Erythroblast (primary cell): ENCODE measurements at places on chromosomes 5 and 9.
A peak's percentile ranks its signal among the peaks of the same experiment; 100 is the strongest.

GRCh38 chr5:28143519-28143918, 1105.1 kb upstream of the CDH9 start:
- no peak for DNase-seq

- no peak for DNase-seq
These were observed 95.4 kb upstream of the SSBP2 start for GRCh38 chr5:81846301-81846700.

DNA sequence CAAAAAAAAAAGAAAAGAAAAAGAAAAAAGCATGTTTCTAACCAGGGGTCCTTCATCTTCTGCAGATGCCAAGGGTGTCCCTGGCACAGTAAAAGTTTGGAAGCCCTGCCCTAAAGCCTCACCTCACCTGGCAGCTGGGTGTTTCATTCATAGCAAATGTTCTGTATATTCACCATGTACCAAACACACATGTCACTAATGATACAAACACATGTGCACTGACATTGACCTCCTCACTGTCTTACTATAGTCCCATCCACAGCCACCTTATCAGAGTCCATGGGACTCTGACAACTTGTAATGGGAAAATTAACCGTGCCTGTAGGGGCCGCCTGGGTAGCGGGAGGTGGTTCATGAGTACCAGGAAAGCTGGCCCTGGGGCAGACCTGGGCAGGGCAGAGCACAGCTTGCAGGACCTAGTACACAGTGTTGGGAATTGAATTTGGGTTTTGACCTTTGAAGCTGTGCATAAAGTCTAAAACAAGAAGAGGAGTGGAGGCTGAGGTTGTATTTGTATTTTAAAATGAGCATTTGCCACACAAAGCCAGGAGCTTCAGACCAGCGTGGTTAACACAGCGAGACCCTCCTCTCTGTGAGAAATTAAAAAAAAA, 6.4 kb upstream of the MGAT4B start:
- DNase-seq, result no peak

GRCh38 chr5:177611446-177612214, 11.7 kb downstream of the B4GALT7 start:
- no peak for DNase-seq

DNA sequence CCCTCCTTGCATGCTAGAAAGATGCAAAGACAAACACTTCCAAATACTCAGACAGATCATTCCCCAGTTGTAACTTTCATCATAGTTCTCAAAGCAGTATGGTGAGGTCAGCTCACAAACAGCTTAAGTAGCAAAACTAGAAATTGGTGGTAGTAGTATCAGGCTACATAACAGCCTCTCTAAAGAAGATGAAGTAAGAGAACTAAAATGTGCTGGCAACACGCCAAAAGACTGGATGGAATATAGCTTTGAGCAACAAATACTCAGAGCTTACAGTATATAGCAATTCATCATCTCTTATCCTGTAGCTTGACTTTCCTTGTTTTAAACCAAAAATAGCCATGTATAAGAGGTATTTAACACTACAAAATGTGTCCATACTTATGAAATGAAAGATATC, 7.5 kb downstream of the PFDN1 start:
- peak; percentile 34 for DNase-seq

DNA sequence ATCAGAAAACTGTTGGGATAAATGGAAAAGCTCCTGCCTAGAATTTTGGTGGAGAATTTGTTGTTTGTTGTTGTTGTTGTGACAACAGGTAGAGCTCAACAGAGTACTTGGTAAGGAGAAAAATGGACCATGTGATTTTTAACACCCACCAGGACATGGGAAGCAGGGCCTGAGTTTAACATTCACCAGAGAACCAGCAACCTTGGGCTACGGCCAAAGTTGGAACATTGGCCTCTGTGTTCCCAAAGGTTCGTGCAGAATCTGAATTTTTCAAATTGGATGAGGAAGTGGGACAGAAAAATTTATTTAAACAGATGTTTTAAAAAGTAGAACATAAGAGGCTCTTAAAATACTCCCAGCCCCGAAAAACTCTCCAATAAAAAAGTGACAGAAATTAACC, 127.0 kb downstream of the GNA14 start:
- DNase-seq, result no peak

- DNase-seq, result no peak
These were observed 204.9 kb downstream of the ZNF462 start for GRCh38 chr9:107067739-107068416.

DNA sequence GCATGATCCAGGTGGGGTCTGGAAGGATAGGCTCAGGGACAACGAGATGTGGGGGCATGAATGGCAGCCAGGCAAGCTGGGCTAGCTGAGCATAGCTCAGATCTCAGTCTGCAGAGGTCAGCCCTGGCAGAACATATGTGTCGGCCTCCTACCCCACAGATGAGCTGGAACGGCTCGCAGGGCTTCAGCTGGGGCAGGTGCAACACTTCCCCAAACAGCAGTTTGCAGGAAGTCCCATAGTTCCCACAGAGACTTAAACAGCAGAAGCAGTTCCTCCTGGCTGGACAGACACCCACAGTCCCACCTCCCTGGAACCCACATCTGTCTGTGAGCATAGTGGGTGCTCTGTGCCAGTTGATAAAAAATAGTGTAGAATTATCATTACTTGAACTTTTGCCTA, 404.6 kb downstream of the GADD45G start:
- no peak for DNase-seq

GRCh38 chr9:104232781-104233341, 138.8 kb downstream of the SMC2 start:
- no peak for DNase-seq

- DNase-seq, result no peak
These were observed 123.7 kb downstream of the WDR41 start for GRCh38 chr5:77368367-77368766.

- peak; percentile 11 for DNase-seq
These were observed 214.3 kb upstream of the GRIA1 start for GRCh38 chr5:153276151-153276550.

DNA sequence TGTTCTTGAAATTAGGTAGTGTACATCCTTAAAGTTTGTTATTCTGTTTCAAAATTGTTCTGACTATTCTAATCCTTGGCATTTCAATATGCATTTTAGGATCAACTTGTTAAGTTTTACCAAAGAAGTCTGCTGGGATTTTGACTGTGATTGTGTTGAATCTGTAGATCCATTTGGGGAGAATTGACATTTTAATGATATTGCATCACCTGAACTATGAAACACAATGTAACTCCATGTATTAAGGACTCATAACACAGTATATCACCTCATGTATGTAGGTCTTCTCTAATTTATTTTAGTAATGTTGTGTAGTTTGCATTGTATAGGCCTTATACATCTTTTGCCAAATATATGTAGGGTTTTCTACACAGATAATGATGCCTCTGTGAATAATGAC, 77.8 kb downstream of the RALGPS1 start:
- DNase-seq, result no peak

- no peak for DNase-seq
These were observed 53.9 kb downstream of the TRIO start for GRCh38 chr5:14197056-14197455.

- DNase-seq, result no peak
These were observed 1129.2 kb downstream of the DTWD2 start for GRCh38 chr5:117859176-117859575.

- no peak for DNase-seq
These were observed 237.0 kb downstream of the PAPPA start for GRCh38 chr9:116390303-116391228.

DNA sequence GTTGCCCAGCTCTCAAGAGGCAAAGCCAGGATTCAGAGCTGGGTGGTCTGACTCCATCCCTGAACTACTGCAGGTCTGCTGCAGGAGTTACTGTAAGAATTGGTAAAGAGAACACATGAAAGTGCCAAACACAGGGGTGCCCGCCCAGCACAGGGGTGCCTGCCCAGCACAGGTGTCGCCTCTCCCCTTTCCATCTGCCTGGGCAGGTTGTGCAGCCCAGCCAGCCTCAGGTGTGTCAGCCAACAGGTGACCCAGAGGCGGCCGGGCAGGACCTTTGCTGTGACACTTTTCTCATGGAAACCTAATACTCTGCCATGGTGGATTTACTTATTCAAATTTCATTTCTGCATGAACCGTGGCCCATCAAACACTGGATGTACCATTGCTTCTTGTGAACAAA, 289.7 kb upstream of the IRX4 start:
- DNase-seq, result no peak

DNA sequence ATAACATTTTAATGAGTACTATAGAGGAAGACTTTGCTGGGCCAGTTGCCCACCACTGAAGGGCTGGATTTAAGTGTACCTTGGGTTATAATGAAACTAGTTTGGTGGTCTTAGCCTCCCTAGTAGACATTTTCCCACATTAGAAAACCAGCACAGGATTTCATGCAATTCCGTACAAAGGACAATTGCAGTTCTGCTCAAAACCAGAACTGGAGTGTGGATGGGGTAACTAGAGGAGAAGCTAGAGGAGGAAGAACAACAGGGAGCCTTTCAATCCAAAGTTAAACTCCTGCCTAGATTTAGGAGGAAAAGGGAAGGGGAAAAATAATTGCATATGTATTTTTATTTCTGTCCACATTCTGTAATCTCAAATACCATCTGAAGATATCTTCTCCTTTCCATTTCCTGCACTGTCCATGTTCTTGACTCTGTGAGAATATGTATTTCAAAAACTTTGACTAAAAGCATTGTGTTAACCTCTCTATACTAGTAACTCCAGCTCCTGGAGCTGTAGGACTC, 97.5 kb upstream of the SSBP2 start:
- DNase-seq, result no peak

DNA sequence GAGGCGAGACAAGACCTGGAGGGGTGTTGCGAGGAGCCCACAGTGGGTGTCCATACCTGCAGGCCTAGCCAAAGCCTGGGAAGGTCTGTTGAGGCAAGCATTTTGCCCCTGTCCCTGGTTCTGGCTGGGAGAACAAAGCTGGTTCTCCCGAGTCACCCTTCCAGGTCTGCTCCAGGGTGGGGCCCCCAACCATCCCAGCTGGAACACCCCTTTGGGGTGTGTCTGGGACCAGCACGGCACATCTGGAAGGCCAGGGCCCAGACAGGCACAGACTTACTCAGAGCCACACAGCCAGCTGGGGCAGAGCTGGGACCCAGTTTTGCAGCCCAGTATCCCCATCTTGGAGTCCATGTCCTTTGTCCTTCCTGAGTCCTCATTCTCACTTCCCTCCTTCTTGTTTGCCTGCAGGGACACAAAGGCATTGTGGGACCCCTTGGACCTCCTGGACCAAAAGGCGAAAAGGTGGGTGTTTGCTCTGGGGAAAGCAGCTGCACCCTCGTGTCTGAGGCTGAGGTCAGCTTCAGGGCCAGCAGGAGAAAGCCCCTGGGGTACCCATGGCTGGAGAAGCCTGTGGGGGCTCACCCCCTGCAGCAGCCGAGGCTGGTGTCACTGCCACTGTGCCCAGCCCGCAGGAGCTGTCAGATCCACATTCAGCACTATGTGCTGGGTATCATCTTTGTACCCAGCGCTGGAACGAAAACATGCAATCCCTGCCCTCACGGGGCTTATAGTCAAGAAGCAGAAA, 38.4 kb upstream of the ORM1 start:
- DNase-seq, result no peak

- no peak for DNase-seq
These were observed 87.0 kb upstream of the GLIS3 start for GRCh38 chr9:4386819-4387218.

DNA sequence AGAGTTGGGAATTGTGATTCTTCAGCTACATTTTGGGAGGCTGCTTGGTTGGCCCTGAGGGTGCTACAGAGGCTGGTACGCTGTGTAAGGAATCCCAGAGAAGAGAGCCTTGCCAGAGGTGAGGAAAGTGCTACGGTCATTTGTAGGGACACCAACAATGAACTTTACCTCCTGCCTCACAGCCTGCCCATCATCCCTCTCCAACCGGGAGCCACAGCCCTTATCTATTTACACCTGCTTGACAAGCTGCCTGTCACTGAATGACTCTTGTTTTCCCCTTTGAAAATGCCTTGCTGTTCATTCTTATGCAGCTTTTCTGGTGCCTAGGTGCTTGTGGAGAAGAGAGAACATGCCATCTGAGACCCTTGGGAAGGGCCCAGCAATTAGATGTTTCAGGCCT, 110.8 kb downstream of the PCSK1 start:
- DNase-seq, result peak; percentile 13

DNA sequence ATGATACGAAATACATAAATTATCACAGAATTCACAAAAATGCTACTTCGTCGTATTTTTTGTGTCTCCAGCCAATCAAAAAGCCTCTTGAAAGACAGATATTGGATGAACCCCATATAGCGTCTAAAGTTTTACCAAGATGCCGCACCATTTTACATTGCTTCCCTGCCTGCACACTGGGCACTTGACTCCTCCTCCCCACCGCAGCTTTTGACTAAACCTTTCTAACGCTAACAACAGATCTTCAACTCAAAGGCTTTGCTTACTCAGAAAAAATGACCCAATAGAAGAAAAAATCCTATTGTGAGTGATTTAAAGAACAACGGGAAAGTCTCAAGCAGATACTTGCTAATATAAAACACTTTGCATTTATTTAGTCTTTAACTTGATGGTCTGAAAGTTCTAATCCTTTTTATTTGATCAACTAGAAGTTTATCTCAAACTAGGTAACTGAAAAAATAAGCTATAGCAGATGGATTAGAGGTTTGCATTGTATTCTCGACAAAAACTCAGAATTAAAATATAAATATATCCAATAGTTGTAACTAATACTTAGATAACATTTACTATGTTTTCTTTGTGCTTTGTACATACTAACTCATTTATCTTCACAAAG, 609.1 kb upstream of the DMAC1 start:
- no peak for DNase-seq

GRCh38 chr5:181069767-181070491, 29.9 kb downstream of the BTNL9 start:
- no peak for DNase-seq

DNA sequence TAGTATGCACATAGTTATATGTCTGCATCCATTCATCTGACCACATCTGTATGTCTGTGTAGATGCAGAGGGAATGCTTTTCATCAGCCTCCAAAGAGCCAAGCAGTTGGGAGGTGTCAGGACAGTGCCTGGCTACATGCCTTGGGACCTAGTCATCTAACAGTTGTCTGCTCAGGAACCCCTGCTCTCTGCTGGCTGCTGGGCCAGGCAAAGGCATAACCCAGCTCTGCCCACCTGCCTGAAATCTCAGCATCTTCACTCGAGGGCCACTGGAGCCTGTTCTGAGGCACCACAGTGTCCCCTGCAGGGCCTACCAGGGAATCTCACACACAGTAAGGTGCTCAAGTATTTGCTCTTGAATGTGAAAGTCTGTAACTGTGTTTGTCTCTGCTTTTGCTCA, 3.7 kb downstream of the C9orf50 start:
- no peak for DNase-seq

DNA sequence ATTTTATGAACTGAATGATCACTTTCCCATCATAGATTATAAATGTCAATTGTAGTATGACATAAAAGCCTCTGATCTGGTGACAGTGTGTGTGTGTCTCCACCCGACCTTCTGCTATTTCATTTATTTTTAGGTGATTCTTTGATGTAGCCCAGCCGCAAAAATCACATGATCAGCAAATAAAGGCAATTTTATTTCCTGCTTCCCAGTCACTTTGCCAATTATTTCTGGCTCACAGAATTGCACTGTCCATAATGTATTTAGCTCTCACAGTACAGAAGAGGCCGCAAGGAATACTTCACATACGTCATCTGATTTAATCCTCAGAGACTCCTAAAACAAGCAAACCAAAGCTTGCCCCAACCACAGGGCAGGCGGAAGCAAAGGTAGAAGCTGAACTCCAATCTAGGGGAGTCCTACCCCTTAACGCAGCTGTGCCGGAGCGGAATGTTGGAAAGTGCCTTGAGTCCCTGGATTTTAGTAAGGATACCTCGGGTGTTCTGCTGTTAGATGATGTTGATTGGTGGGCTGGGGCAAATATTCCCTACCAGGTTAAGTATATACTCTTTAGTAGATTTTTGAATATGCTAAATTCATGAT, 384.0 kb upstream of the IRX4 start:
- DNase-seq, result no peak
